Immature natural killer cell (primary cell): ENCODE measurements at places on chromosomes 7 and 10.

DNA sequence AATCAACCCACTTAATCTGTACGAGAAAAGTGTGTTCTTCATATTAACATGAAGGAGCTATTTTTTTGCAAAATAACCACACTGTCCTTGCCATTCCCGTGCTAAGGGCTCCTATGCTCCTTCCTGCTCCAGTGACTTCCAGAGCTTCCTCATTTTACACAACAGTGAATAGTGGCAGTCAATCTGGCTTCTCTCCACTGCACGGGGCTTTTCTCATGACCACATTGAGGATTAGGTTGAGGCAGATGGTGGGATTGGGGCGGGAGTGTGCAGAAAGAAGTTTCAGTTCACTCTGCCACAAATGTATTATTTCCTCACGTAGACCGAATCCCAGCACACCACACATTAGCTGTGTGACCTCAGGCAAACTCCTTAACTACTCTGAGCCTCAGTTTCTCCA, 235.1 kb downstream of the ARHGAP12 start:
- H3K27ac ChIP-seq = no peak overlapping the region
- no peaks in the 10 kb centered on the region for H3K36me3 ChIP-seq
- H3K4me3 ChIP-seq = no peak overlapping the region
- H3K27me3 ChIP-seq = no peaks in the 10 kb centered on the region

GRCh38 chr7:155590215-155591018, 44.1 kb upstream of the CNPY1 start:
- no peaks in the 10 kb centered on the region for H3K36me3 ChIP-seq
- peaks cover 5% of the 10 kb centered on the region for H3K27me3 ChIP-seq
- H3K4me1 ChIP-seq = no peaks in the 10 kb centered on the region
- no peak overlapping the region for H3K4me3 ChIP-seq
- no peak for DNase-seq

GRCh38 chr10:112087953-112088456, 95.6 kb downstream of the GPAM start:
- peaks cover 6% of the 10 kb centered on the region for H3K27me3 ChIP-seq
- H3K4me1 ChIP-seq = no peaks in the 10 kb centered on the region
- H3K36me3 ChIP-seq = no peaks in the 10 kb centered on the region

DNA sequence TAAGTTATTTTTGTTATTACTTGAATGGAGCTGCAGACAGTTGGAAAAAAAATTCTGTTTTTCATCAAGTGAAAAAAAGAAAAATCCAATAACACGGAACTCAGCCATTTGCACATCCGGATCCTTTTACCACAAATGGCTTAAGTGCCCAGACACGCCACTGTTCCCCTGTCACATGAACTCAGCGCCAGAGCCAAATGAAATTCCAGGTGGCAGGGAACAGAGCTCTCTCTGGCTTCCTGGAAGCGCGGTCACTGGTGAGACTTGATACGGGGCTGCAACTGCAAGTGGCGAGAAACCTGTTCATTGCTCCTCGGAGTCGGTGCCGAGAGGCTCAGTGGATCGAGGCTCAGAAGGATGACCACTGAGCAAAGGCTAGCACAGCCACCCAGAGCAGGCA, 60.8 kb upstream of the NPTX2 start:
- H3K27ac ChIP-seq = no peak overlapping the region
- H3K4me1 ChIP-seq = no peaks in the 10 kb centered on the region
- no peak for DNase-seq

DNA sequence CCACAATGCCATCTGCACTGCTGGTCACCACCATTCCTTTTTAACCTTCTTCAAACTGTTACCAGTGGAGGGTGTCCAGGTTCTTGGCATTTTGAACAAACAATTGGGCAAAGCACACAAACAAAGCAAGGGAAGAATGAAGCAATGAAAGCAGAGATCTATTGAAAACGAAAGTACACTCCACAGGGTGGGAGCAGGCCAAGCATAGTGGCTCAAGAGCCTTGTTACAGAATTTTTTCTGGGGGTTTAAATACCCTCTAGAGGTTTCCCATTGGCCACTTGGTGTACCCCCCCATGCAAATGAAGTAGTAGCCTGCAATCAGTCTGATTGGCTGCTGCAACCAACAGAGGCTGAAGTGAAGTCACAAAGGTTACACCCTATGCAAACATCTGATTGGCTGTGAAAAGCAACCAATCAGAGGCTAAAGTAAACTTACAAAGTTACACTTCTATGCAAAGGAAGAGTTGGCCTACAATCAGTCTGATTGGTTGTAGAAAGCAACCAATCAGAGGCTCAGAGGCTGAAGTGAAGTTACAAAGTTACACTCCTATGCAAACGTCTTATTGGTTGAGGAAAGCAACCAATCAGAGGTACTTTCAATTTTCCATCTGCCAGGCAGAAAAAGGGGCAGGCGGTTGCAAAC, 103.2 kb upstream of the WAC start:
- H3K4me3 ChIP-seq = no peak overlapping the region
- H3K27me3 ChIP-seq = peaks cover 7% of the 10 kb centered on the region
- no peak for DNase-seq
- H3K27ac ChIP-seq = no peak overlapping the region

DNA sequence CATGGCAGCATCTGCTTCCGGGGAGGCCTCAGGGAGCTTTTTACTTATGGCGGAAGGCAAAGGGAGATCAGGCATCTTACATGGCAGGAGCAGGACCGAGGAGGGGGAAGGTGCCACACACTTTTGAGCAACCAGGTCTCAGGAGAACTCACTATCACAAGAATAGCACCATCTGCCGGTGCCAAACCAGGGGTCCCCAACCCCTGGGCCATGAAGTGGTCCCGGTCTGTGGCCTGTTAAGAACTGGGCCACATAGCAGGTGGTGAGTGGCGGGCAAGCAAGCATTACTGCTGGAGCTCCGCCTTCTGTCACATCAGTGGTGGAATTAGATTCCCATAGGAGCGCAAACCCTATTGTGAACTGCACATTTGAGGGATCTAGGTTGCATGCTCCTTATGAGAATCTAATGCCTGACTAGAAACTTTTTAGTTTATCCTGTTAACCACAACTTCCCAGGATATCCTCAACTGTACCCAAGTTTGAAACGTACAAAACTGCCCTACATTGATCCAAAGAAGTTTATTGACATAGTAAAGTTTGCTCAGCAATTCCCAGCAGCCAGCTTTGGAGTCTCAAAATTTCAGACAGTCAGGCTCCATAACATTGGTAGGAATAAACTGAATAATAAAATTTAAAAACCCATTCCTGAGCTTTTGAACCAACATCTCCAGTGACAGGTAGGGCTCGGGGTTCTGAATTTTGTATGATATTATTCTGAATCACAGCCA, 228.4 kb upstream of the TAC1 start:
- no peak overlapping the region for H3K27ac ChIP-seq
- no peak for DNase-seq
- no peaks in the 10 kb centered on the region for H3K36me3 ChIP-seq
- no peaks in the 10 kb centered on the region for H3K27me3 ChIP-seq
- H3K4me1 ChIP-seq = no peaks in the 10 kb centered on the region
